ENCODE measurements at places on chromosomes 13 and 19.

DNA sequence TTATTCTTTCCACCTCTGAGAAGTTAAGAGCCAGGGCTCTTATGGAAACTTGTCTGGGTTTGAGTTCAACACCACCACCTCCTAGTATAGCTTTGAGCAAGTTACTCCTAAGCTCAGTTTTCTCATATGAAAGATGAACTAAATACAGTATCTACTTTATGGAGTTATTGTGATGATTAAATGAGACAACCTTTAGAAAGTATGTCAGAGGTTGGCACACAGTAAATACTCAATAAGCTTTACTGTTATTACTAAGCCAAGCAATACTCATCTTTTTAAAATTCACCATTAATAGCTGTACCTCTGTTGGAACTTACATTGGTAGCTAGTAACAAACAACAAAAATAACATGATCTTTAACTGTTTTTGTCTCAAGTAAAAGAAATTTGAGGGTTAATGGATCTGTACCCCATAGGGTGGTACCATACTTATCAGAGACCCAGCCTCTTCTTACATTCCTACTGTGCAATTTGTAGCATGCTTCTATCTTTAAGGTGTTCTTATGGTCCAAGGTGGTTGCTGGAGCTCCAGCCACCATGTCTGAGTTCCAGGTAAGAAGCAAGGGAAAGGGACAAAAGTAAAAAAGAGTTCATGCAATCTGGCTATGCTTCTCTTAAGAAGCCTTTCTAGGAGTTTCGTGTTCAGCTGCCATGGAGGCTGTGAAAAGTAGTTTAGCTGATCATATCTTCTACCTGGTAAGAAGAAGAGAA is 24.1 kb upstream of the NDFIP2 start:
- no peak for DNase-seq

DNA sequence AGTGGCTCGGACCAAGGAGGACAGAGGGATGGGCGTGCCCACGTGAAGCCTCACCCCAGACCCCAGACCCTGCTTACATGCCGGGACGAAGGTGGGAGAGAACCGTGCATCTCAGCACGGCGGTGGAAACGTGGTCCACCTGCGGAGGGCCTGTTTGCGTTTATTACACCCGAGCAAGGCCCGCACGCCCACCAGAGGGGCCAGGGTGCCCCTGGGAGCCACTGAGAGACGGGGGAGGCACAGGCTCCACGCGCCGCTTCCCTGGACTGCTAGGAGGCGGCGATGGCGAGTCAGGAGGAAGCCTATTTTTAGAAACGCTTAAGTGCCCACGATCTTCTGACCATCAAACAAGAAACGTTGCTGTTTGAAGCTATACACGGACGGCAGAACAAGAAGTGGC is 80.7 kb downstream of the ATP11A start:
- DNase-seq = no peak

GRCh38 chr19:17686023-17686521 is 2.1 kb downstream of the UNC13A start:
- no peak for DNase-seq

- DNase-seq = no peak
These were observed 9.4 kb downstream of the USHBP1 start for GRCh38 chr19:17255150-17255621.

DNA sequence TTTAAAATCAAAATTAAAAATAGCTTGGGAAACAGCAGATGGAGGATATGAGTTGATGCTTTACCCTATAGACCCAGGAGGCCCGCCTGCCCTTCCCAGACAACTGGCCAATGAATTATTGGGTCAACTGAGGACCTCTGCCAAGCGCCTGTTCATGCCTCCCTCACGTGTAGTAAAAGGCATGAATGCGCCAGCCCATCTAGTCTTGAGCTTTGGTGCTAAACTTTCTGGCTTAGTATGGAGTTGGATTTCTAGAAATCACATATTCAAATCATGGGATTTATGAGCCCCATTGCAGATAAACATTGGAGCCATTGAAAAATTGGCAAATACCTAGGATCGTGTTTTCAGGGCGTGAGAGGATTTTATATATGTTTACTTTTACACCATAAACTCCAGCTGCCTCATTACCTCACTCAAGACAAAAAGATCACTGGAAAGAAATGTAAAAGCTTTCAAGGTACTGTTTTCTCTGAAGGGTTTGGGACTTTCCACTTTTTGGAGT is 47.1 kb downstream of the COL4A2 start:
- DNase-seq = no peak

DNA sequence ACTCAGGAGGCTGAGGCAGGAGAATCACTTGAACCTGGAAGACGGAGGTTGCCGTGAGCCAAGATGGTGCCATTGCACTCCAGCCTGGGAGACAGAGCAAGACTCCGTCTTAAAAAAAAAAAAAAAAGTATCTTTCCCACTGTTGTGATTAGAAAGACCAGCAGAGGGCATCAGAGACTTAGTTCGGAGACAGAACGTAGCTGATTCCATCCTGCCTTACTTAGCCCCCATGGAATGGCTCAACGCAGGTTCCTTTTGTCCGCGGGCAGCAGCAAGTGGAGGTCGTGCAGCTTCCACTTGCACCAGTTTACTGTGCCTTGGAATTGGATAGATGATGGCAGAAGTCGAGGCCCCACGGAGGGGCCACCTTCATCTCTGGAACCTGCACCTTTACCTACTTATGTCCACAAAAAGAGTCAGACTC is 8.1 kb downstream of the TIMM29 start:
- DNase-seq = no peak

DNA sequence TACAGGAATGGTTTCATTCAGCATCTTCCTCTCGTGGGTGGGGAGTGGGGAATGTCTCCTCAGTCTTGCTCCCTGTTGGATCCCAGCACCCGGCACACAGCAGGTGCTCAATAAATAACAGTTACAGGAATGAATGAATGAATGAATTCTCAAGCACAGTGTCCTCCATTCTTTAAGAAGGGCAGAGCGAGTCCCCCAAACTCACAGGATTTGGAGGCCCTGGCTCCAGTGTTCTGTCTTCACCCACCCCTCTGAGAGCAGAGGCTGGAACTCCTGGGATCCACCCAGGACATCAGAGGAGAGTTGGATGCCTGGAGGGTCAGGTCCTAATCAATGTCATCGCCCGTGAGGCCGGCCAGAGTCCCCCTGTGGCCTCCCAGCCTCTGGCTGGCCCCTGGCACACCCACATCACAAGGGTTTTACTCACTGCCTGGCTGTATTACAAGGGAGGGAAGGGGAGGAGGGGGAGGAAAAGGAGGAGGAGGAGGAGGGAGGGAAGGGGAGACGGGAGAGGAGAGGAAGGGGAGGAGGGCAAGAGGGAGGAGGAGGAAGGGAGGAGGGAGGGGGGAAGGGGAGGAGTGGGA is 8.7 kb upstream of the CREB3L3 start:
- no peak for DNase-seq

DNA sequence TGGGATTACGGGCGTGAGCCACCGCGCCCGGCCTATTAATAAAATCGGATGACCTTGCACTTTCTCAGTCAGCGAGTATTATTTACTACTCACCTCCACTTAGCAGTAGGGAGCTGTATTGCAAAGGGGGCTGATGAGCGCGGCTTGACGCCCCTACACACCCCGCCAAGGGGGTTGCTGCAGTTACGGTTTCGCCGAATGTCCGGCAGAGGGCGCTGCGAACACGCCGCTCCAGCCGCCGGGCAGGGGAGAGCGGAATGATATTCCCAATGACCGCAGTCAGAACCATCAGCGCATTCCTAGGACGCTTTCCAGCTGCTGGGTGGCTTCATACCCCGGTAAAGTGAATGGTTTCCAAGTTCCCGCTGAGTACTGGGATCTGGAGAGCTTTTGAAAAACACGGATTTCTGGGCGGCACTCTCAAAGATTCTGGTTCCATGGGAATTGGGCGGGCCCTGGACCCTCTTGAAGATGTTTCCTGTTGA is 30.0 kb upstream of the TPT1 start:
- DNase-seq = peak; percentile 40

DNA sequence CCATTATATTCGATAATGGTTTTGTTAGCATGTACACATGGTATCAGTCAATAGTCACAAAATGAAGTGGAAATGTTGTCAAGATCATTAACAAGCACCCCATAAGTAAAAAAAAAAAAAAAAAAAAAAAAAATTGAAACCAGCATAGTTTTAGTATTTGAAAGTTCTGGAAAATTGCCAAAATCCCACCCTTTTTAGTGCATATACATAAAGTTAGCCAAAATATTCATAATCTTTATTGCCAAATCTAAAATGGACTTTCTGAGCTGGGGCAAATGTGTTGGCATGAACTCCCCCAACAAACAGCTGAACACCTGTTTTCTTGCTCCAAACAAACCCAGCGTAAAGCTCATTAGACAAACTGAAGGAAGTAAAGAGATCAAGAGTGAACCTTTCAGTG is 73.9 kb downstream of the MZT1 start:
- DNase-seq = no peak

DNA sequence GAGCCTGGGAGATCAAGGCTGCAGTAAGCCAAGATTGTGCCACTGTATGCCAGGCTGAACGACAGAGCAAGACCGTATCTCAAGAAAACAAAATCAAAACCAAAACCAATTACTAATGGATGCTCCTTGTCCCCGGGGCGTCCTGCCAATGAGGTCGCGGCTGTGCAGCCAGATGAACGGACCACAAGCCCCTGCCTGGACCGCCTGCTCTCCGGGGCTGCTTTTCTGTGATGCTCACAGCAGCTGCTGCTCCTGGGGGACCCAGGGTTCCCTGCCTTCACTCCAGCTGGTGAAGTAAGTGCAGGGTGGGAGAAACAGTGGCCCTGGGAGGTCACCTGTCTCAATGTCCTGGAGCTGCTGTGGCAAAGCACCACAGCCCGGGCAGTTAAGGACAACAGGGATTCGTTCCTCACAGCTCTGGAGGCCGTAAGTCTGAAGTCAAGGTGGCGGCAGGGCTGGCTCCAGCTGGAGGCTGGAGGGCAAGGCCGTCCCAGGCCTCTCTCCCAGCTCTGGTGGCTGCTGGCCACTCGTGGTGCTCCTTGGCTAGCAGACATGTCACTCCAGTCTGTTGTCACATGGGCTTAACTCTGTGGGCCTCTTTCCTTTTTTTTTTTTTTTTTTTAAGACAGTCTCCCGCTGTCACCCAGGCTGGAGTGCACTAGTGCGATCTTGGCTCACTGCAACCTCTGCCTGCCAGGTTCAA is 10.1 kb downstream of the COPE start:
- no peak for DNase-seq

DNA sequence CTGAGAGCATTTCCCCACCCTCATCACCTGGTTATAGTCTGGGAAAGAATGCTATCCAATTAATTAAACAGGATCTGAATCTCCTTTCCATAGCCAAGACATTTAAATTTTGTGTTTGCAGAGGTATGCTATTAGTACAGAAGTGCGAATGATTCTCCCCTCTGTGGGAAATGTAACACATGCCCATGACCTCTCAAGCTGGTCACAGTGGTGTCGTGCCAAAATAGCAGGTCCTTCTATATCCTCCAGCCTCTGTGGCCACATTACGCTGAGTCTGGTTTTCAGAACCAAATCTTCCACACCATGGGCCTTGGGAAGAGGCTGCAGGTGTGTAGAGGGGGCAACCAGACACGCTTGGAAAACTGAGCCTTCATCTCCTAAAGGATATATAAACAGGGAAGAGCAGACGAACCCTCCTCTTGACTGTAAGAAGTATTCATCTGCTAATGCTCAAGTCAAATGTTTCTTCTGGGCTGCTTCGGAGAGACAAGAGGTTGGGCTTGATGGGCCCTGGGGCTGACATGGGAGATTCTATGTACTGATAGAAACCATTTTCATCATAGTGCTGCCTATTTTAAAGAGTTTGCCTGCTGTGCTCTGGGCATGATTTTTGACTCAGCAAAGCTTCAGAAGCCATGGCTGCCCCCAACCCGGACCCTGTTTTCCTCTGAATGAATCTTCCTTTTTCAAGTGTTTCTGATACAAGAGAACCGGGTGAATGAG is 197.6 kb downstream of the DNAJC15 start:
- no peak for DNase-seq

- peak; percentile 26 for DNase-seq
These were observed 4.0 kb downstream of the EMP3 start for GRCh38 chr19:48329167-48329891.

- DNase-seq = no peak
These were observed 21.7 kb downstream of the TEX30 start for GRCh38 chr13:102751886-102752285.

DNA sequence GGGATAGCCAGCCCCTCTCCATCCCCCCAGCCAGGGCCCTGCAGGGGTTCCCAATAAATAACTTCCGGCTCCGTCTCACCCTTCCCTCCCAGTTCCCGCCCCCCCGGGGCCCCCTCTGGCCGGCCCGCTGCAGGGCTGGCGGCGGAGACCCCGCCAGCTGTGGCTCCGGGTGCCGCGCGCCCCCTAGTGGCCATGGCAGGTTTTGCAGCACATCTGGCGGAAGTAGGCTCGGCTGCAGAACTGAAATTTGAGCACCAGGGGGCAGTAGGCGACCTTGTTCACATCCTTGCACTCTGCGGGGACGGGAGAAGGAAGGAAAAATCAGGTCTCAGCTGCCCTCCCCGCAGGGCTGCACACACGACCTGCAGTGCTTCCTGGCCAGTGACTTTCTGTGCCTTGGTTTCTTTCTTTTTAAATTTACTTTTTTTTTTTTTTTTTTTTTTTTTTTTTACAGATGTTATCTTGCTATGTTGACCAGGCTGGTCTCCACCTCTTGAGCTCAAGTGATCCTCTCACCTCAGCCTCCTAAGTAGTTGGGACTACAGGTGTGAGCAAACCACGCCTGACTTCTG is 3.6 kb upstream of the MYO1F start:
- peak; percentile 83 for DNase-seq

DNA sequence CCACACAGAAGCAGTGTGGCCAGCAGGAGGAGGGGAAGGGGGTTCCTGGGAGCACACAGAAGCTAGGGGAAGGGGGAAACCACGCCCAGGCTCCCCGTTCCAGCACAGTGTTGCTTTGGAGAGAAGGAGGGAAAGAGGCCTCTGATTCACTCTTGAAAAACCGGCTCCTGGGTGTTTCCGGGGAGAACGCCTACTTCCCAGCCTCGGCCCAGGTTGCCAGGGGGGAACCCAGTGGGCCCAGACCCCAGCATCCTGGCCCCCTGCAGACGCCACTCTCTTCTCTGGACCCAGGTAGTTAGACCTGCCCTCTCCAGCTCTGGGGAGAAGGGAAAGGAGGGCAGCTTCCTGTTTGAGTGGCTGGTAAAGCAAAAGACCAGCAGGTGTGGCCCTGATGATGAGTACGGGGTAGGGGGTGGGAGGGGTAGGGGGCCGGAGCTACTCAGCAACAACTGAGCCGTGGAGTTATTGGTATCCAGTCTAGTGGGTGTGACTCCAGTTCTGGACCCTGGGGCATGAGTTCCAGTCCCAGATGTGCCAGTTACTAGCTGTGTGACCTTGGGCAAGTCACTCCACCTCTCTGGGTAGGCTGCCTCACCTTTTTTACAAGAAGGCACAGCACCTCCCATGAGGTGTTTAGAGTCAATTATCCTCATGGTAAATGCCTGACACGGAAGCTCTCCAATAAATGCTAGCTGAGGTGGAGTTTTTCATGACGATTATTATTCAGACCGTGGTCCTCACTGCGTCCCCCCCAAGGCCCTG is 836 bp downstream of the GIPC1 start:
- no peak for DNase-seq
